A549 treated with CORT108297 at 1 μM for 4 hours (cell line): ENCODE measurements at places on chromosomes 3 and 15. TPM values are rescaled to one million over a fixed set of nuclear protein-coding genes. Genes with fewer than 3 reads are reported as not detected.

KY gene
- 0.07 to 0.21 TPM (median 0.09 TPM) in 5 replicates for total RNA-seq

BLOC1S6 gene
- total RNA-seq, result 16.4 to 28.8 TPM (median 19.2 TPM) in 5 replicates

CFAP100 gene
- total RNA-seq, result not detected in 5 replicates

IL20RB gene
- 0.59 to 0.91 TPM (median 0.83 TPM) in 5 replicates for total RNA-seq

RAB6B gene
- 0.96 to 2.7 TPM (median 2.0 TPM) in 5 replicates for total RNA-seq

CCR3 gene
- total RNA-seq, result not detected in 5 replicates
